ENCODE measurements at places on chromosomes 4 and X.
A peak's percentile ranks its signal among the peaks of the same experiment; 100 is the strongest.

GRCh38 chrX:86887341-86887740, 630.3 kb upstream of the KLHL4 start:
- DNase-seq = no peak

GRCh38 chr4:98496152-98496845, 162.1 kb downstream of the TSPAN5 start:
- DNase-seq = no peak

DNA sequence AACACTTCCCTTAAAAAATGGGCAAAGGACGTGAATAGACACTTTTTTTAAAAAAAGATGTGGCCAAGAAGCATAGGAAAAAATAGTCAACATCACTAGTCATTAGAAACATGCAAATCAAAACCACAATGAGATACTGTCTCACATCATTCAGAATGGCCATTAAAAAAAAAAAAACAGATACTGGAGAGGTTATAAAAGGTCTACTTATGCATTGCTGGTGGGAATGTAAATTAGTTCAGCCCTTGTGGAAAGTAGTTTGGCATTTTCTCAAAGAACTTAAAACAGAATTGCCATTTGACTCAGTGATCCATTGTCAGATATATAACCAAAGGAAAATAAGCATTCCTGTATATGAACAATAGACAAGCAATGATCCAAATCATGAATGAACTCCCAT, 352.8 kb upstream of the EPHA5 start:
- DNase-seq = no peak

GRCh38 chr4:23023121-23023520, 330.4 kb downstream of the GBA3 start:
- DNase-seq = no peak

GRCh38 chr4:86718152-86718551, 124.0 kb downstream of the PTPN13 start:
- no peak for DNase-seq

DNA sequence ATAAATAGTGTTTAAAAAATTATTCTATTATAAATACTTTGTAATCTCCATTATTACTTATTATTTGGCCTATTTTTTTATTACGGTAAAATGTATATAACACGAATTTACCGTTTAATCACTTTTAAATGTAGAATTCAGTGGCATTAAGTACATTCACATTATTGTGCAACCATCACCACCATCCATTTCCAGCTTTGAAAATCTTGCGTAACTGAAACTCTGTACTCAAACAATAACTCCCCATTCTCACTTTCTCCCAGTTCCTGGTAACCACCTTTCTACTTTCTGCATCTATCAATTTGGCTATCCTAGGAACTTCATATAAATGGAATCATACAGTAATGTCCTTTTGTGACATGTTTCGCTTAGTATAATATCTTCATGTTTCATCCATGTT, 45.7 kb downstream of the PASD1 start:
- DNase-seq = no peak

- DNase-seq = no peak
Observed at GRCh38 chr4:76897536-76898384, at the start of gene SOWAHB. Gene SOWAHB, minus strand, starts transcription at chr4:76898144. Its CDS starts 295 bp downstream, at chr4:76897849.

GRCh38 chr4:177555007-177555574, 112.9 kb upstream of the AGA start:
- no peak for DNase-seq

GRCh38 chrX:103792916-103793544, 16.4 kb downstream of the PLP1 start:
- no peak for DNase-seq

- no peak for DNase-seq
Observed at GRCh38 chr4:145154573-145154972, 25.8 kb downstream of the OTUD4 start.

DNA sequence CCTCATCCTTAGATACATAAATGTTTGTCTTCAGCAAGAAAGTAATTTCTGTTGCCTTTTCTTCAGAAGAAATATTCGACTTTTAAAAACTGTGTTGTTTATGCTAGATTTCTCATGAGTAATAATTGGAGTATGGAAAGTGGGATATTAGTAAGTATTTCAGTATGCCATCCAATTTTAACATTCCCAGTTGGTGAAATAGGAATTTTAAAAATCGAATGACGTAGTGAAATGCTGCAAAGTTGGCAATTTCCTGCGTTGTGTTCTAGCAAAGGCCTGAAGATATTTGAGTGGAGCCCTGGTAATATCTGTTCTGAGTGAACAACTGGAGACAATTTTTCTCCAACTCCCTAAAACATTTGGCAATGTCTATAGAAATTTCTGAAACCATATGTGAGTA, 190.1 kb downstream of the ZNF330 start:
- DNase-seq = no peak

DNA sequence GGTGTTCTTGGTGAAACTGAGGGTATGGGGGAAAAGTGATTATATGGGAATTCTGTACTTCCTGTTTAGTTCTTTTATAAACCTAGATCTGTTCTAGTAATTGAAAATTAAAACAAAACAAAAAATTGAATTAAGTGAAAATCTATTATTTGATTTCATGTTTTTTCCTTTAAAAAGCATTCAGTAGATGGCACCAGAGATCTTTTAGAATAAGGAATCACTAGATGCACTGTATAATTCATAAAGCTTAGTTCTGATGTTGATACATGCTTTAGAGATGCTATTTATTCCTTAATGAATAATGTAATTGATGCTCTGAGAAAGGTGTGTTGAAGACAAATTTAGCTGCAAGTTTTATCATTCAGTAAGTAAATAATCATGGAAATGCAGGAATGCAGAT, 87.3 kb downstream of the LCORL start:
- no peak for DNase-seq

- no peak for DNase-seq
Observed at GRCh38 chr4:128877934-128878333, 68.4 kb downstream of the JADE1 start.

DNA sequence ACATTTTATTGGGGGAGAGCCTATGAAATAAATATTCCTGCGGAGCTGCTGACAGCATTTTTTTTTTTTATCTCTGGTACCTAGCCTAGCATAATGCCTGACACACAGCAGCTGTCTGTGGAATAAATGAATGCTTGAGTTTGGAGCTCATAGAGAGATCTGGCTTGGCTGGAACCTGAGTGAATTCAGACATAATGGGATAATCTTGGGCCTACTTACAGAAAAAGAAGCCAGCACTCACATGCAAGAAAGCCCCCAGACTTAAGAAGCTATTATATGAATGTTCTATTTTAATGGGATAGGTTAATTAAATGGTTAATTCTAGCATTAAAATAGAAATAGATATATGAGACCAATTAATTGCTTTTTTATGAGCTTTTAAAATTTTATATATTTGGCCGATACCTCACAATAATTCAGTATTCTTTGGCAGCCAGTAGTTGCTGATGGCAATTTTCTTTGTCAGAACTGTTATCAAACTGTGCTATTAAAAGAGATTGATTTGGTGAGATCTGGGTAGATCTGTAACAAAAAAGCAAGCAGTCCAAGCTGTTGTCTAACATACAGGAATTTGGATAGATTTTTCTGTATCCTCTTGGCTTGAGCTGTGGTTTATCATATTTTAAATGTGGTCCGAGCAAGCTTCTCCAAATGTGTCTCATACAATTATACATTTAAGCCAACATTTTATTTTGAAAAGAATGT, 654.2 kb downstream of the PCDH7 start:
- no peak for DNase-seq

DNA sequence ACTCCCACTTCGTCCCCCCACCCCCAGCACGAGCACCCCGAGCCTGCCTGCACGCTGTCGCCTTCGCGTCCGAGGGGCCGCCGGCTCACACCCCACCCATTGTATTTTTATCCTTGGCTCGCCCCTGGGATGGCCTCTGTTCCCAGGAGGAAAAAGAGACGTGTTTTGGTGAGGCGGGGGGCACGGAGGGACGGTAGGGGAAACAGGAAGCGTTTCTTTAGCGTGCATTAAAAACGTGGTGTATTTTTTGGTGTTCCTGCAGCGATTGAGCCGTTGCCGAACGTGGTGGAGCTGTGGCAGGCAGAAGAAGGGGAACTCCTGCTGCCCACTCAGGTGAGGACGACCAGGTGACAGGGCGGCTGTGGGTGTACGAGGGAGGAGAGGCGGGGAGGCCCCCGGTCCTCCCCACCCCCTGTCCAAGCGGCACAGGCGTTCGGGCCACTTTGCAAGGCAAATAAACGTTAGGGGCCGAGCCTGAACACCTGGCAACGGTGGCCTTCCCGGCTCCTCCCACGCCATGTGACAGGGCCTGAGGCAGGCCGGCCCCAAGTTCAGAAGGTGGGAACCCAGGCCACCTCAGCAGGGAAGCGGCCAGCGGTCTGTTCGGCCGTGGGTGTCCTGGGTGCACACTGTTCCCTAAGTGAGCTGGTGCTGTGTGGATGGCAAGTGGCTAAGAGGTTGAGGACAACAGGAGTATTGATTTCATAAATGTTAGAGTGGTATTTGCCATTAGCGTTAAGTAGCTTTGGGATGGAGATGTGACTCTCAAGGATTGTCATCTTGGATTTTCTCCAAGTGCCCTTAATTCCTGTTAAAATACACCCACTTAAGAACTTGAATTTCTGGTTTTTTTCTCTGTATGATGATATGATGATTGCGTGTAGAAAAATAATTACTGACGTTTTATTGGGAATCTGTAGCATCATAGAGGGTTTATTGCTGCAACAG, 1.1 kb downstream of the TMEM131L start:
- DNase-seq = peak; percentile 55

- DNase-seq = no peak
Observed at GRCh38 chrX:38112566-38112965, 106.2 kb downstream of the SYTL5 start.

DNA sequence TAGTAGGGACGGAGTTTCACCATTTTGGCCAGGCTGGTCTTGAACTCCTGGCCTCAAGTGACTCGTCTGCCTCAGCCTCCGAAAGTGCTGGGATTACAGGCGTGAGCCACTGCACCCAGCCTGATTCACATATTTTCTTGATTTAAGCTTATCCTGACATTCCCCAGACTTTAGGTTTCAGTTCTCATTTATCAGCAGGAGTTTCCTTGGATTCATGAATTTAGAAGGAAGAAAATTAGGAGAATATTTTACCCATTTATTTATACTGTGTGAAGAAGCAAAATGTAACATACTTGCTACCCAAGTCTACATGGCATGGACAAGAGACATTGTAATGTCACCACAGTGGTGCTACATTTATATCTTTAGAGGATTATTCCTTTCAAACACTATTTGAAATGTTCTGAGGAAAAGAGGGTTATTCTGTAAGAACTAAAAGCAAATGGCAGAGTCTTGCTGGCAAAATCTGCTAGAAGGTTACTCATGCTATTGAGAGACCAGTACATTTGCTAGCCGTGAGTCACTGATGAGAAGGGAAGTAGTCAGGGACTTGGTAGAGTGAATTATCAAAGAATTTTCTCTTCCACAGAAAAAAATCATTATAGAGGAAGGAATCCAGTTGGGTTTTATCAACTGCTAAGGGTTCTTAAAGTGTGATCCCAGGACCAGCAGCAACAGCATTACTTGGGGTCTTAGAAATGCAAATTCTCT, 26.1 kb upstream of the CFAP299 start:
- DNase-seq = no peak

All from NK-92 treated with Interleukin-12 subunit alpha and Interleukin-12 subunit beta, amount 100 ng/mL, for 24 hours (cell line).